ENCODE measurements at places on chromosomes 16 and 17.

DNA sequence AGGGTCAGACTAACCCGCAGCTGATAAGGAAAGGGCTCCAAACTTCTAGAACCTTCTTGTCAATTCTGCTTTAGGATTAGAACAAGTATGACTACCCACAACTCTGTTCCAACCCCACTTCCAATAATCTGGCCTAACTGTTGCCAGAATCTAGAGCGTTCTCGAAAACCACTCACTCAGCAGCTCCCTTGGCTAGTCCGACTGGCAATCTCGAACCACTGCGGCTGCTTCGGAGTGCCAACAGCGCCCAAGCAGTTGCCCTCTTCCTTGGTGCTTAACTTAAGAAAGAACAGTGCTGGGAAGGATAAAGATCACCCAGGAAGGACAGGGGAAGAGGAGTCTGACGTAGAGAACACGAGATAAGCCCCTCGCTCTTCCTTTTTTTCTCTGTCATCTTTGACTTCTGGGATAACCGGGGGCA is 818 bp downstream of the DNAJC7 start:
- H3K27ac ChIP-seq = peak overlapping the region; percentile 94
- H3K36me3 ChIP-seq = no peaks in the 10 kb centered on the region
- no peaks in the 10 kb centered on the region for H3K27me3 ChIP-seq
- no peak for DNase-seq
- H3K4me1 ChIP-seq = peaks cover 14% of the 10 kb centered on the region
- peak overlapping the region; percentile 91 for H3K4me3 ChIP-seq

- peaks cover 7% of the 10 kb centered on the region for H3K4me1 ChIP-seq
- no peak for DNase-seq
- no peak overlapping the region for H3K4me3 ChIP-seq
- H3K27me3 ChIP-seq = no peaks in the 10 kb centered on the region
- H3K36me3 ChIP-seq = no peaks in the 10 kb centered on the region
Observed at GRCh38 chr16:85349365-85350145, 237.3 kb upstream of the CIBAR2 start.

DNA sequence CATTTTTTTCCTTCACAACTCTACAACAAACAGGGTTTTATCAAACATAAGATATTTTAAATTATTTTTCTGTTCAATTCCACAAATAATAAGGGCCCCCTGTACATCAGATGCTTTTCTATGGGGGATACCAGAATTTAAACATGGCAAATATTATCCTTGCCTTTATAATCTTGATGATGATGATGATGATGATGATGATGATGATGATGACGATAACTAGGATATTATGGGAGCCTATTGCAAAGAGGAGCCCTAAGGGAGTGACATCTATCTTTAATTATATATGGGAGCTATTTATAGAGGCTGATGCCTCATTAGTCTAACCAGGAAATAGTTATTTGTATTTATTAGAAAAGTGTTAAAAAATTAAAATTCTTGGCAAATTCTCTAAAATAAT is 6.8 kb downstream of the MEIOC start:
- no peaks in the 10 kb centered on the region for H3K27me3 ChIP-seq
- no peak for DNase-seq
- no peaks in the 10 kb centered on the region for H3K4me1 ChIP-seq
- no peak overlapping the region for H3K4me3 ChIP-seq
- no peak overlapping the region for H3K27ac ChIP-seq

- H3K27ac ChIP-seq = no peak overlapping the region
- DNase-seq = no peak
- no peak overlapping the region for H3K4me3 ChIP-seq
- H3K4me1 ChIP-seq = no peaks in the 10 kb centered on the region
Observed at GRCh38 chr17:66803474-66803951, 31.4 kb upstream of the CACNG5 start.

Data from ascending aorta (tissue), 2 donors.